ENCODE measurements at places on chromosomes 2 and 18. TPM values are rescaled to one million over a fixed set of nuclear protein-coding genes. Genes with fewer than 3 reads are reported as not detected.

ECEL1 gene
- not detected for total RNA-seq

GRCh38 chr18:66641056-66641455 lies 37.2 kb upstream of the CDH19 start:
- H3K4me1 ChIP-seq, result no peaks in the 10 kb centered on the region
- no peak overlapping the region for H3K4me3 ChIP-seq
- H3K27ac ChIP-seq, result no peak overlapping the region
- no peak for DNase-seq
- H3K27me3 ChIP-seq, result no peaks in the 10 kb centered on the region

DNA sequence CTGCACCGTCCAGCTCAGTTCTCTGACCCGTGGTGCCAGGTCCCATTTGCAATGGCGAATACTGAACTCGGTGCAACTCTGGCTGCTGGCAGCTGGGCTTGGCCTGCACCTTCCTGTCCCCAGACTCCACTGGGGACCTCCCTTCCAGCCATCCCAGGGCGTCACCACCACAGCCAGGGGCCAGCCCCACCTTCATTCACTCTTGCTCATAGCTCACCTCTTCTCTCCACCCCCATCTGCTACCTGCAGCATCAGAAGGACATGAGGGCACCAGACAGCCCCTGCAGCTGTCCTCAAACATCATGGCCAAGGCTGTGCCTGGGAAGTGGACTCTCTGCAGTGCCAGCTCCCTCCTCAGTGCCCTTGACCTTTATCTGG lies 16.2 kb upstream of the ALPI start:
- peak; percentile 38 for DNase-seq
- no peaks in the 10 kb centered on the region for H3K36me3 ChIP-seq
- no peak overlapping the region for H3K4me3 ChIP-seq
- H3K4me1 ChIP-seq, result peaks cover 5% of the 10 kb centered on the region
- H3K27me3 ChIP-seq, result no peaks in the 10 kb centered on the region

GRCh38 chr18:12238826-12239225 lies 15.3 kb upstream of the CIDEA start:
- H3K27ac ChIP-seq, result no peak overlapping the region
- no peak overlapping the region for H3K4me3 ChIP-seq
- H3K4me1 ChIP-seq, result no peaks in the 10 kb centered on the region
- no peak for DNase-seq
- peaks cover 16% of the 10 kb centered on the region for H3K27me3 ChIP-seq
- H3K36me3 ChIP-seq, result no peaks in the 10 kb centered on the region

DNA sequence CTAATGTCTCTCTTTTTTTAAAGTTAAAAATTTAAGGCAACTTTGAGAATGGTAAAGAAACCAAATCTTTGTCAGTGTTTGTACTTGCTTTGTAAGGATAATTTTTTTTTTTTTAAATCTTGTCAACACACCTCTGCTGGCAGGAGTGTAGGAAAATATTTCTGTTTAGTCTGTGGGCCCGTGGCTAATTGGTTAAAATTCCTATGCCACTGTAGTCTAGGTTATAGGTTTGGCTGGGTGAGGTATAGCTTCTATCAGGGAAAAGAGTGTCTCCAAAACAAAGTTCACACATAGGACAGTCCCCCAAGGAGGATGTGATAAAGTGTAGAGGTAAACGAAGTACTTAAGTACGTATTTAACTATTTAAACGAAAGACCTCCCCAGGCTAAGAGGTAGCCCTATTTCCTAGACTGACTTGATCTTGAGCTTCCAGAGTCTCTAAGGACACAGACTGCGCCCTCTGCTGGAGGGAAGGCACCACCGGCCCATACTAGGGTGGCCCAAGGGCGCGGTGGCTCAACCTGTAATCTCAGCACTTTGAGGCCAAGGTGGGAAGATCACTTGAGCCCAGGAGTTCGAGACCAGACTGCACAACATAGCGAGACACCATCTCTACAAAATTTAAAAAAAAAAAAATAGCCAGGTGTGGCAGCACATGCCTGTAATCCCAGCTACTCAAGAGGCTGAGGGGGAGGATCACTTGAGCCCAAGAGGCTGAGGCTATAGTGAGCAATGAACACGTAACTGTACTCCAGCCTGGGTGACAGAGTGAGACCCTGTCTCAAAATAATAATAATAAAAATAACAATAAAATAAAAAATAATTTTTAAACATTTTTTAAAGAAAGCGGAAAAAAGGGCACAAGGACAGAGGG lies 8.9 kb downstream of the TEX44 start:
- H3K4me3 ChIP-seq, result no peak overlapping the region
- H3K27ac ChIP-seq, result no peak overlapping the region
- no peaks in the 10 kb centered on the region for H3K36me3 ChIP-seq
- peaks cover 14% of the 10 kb centered on the region for H3K27me3 ChIP-seq
- DNase-seq, result peak; percentile 79

- no peak overlapping the region for H3K27ac ChIP-seq
- H3K27me3 ChIP-seq, result peaks cover 2% of the 10 kb centered on the region
- no peak for DNase-seq
Measured at GRCh38 chr2:120880381-120880780, 144.7 kb downstream of the GLI2 start.

GRCh38 chr2:18123211-18123570 lies 244.7 kb downstream of the KCNS3 start:
- H3K36me3 ChIP-seq, result no peaks in the 10 kb centered on the region
- H3K4me1 ChIP-seq, result no peaks in the 10 kb centered on the region
- H3K4me3 ChIP-seq, result no peak overlapping the region
- no peak overlapping the region for H3K27ac ChIP-seq
- H3K27me3 ChIP-seq, result no peaks in the 10 kb centered on the region
- DNase-seq, result no peak

All from activated naive CD8-positive, alpha-beta T cell treated with anti-CD3 and anti-CD28 coated beads, Interleukin-2, amount 10 ng/mL, durations not matched to agents 7 days and 5 days (primary cell).